ENCODE measurements at places on chromosomes 1 and 21. TPM values are rescaled to one million over a fixed set of nuclear protein-coding genes. Genes with fewer than 3 reads are reported as not detected.

Gene PLA2G2F
- total RNA-seq: not detected

Gene ITPKB
- total RNA-seq: 7.2 TPM

Gene SAMSN1
- total RNA-seq: not detected

Gene GCSAML
- total RNA-seq: not detected

Gene OR2L2
- 0.29 TPM for total RNA-seq

Gene CFHR5
- total RNA-seq: not detected
